ENCODE measurements at places on chromosomes 4 and X.

DNA sequence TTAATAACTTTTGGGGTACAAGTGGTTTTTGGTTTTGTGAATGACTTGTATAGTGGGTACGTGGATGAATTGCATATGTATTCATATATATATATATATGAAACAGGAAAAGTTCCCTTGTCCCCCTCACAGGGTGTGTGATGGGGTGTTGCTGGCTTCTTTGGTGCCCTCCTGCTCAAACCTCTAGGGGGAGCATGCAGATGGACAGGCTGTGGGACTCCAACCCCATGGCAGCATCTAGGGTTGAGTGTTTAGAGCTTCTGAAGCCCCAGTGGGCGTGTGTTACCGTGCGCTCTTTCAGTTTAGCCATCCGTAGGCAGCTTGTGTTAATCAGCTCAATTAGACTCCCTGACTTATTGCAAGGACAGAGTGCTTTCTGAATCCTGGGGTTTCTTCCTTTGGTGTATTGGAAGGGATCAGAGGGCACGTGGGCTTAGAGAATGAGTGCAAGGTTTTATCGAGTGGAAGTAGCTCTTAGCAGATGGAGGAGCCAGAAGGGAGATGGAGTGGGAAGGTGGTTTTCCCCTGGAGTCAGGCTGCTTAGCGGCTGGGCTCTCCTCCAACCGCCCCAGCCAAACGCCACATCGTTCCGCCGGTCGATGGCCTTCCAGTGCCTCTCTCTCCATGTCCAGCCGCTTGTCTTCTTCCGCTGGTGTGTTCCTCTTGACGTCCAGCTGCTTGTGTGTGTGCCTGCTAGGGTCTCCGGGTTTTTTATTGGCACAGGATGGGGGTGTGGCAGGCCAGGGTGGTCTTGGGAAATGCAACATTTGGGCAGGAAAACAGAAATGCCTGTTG, 674.4 kb upstream of the LCORL start:
- no peak for DNase-seq

DNA sequence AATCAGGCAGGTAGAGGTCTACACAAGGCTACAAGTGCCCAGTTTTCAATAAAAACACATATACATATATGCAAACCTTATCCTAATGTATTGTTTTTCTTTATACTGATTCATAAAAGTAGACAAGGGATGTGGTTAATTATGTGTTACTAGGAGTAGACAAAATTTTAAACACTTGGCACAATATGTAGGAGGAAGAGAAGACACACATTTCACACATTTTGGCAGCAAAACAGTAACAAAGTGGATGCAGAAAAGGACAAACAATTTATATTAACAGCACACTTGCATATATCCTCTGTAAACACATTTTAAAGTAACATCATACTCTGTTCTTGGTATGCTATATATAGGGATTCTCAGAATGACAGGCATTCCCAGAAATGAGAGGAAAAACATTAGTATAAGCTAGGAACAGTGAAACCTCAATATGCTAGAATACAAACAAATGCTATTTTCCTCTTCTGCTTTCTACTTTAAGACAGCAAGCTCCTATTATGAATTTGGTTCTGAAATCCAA, 63.8 kb downstream of the GPRIN3 start:
- DNase-seq, result no peak

DNA sequence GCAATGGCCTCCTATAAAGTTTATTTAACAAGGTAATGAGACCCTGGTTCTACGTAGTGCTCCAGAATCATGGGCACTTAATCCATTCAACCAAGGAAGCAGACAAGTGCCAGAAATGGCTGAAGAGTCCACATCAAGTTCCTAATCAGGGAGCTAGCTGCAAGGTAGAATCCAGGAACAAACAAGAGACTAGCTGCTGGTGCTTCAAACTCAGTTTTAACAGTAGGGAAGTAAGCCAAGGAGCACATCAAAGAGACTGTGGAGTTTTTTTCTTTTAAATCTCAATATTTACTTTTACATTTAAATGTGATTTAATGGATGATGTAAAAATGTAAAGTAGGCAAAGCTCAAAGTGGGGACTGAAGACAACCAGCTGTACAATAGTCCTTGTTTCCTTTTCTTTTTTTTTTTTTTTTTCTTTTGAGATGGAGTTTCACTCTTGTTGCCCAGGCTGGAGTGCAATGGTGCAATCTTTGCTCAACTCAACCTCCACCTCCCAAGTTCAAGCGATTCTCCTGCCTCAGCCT, 630.4 kb downstream of the CCSER1 start:
- DNase-seq, result no peak

DNA sequence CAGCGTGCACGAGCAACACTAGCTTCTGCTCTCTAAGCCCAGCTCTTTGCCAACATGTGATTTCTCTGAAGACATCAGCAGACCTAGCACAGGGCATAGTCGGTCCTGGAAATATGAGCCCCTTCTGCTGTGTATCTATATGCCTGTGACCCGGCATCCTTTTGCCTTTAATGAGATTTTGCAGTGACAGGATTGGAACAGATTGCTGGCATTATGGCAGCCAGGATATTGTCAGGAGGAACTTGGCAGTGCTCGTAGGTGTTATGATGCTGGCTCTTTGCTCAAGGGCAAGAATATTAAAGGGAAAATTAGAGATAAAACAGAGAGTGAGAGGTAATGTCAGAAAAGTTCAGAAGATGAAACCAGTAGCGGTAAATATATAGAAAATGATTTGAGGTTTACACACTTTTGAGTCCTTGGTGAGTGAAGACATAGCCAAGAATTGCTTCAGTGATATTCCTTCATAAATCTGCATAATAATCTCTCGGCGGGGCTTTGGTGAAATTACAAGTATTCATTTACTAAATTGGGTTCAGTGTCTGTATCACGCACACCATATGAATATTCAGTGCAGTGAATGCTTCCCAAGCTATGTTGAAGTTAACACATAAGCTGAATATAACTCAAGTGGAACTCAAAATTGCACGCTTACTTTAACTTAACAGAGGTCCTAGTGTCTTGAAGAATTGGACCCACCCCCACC, 502.1 kb upstream of the NR3C2 start:
- DNase-seq, result no peak

- DNase-seq, result no peak
Observed at GRCh38 chr4:165972747-165973146, 99.7 kb downstream of the TLL1 start.

GRCh38 chr4:108425988-108426387, 194.4 kb upstream of the RPL34 start:
- no peak for DNase-seq

GRCh38 chr4:81049907-81050306, 19.4 kb downstream of the BMP3 start:
- DNase-seq, result no peak

DNA sequence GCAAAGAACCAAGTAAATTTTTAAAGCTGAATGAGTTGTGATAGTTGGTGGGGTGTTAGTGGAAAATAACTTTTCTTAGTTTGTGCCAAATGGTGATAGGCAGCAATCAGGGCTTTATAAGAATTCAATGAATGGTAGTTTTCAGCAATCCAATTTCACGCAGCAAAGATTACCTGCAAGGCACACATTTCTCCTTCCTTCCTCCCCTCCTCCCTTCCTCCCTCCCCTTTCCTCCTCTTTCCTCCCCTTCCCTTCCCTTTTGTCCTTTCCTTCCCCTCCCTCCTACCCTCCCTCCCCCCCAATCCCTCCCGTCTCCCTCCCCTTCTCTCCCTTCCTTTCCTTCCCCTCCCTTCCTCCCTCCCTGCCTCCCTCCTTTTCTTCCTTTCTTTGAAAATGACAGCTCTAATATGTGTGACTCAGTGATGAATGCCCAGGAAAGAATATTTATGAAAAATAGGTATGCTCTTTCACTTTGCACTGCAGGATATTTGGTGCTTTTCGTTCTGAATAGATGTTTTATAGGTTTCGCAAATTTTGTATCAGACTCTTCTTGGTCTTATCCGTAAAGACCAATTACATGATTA, 168.1 kb downstream of the BMPR1B start:
- DNase-seq, result no peak

GRCh38 chr4:111127841-111128240, 505.0 kb upstream of the PITX2 start:
- DNase-seq, result no peak

- no peak for DNase-seq
Observed at GRCh38 chrX:19677121-19677520, 161.8 kb upstream of the MAP3K15 start.

DNA sequence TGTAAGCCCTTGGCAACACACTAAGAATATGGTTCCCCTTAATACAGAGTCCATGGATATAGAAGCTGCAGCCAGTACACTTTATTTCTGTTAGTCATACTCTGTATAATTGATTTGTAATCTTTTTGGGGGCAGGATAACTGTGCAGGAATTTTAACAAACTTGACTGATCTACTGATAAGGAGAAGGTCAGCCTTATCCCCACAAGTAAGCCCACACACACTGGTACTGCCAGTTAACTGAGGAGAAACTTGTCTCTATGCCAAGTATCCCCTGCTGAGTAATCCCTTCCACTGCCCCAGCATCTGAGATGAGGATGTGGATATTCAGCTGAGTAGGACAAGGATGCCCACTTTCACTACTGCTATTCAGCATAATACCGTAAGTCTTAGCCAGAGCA, 154.9 kb upstream of the CXXC4 start:
- DNase-seq, result no peak

DNA sequence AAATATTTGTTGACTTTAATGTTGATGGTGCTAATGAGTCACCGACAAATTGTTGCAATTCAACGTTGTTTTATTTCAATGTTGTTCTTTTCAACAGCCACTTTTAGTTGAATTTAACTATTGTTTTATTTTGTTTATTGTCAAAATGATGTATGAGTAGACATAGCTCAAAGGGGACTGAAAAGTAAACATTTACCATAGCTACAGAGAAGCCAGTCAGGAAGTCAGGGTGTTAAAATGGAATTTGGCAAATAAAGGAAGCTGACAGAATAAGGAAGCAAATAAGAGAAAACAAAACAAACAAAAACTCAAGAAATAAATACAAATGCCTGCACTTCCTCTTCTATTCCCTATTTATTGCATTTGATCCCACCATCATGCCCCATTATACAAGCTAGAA, 648.4 kb upstream of the HTR2C start:
- no peak for DNase-seq

DNA sequence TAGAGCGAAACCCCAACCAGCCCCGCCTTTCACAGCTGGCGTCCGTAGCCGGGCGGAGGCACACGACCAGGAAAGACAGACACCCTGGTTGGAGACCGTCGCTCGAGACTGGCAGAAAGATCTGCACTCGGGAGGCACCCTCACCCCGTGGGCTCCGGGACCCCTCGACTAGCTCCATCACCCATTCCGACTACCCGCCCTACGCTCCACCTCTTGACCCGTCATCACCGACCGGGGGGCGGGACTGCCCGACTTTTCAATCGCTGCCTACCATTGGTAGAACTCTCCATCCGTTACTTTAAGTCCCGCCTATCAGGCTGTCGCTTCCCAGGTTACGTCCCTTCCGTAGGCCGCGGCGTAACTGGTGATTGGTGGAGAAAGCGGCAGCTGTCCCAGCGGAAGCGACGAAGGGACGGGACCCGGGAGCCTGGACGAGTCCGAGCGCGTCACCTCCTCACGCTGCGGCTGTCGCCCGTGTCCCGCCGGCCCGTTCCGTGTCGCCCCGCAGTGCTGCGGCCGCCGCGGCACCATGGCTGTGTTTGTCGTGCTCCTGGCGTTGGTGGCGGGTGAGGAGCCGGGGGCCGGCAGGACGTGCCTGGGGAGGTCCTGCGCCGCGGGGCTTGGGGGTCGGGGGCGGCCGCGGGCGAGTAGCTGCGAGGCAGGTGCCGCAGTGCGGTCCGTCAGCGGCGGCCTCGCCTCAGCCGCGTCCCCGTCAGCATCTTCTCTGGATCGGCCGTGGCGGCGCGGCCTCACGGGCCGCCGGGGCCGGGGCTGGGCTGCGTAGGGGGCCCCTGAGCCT, at the start of gene ATP6AP2:
ATP6AP2 (plus strand) TSS at position 434 of the 799 bp plus-strand sequence; CDS start at position 530, 96 bp downstream.
- peak; percentile 76 for DNase-seq

DNA sequence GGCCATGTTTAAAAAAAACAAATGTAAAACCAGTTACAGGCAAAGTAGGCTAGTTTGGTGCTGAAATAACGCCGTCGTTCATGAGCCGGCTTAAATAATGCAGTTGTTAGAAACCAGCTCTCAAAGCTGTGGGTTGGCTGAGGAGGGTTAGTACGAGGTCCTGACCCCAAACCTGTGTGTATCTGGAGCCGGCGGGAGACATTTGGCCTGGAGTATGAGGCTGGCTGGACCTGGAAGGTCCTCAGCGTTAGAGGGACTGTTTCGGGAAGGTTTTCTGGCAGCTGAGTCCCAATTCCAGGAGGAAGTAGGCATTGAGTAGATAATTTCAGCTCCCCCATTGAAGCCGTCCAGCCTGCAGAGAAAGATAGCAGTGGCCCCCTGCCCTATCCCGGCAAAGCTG, 73.4 kb upstream of the PPP2R3B start:
- no peak for DNase-seq

GRCh38 chr4:55123791-55124190, 1.6 kb downstream of the KDR start:
- no peak for DNase-seq

GRCh38 chr4:116400480-116400879, 684.9 kb downstream of the TRAM1L1 start:
- no peak for DNase-seq

GRCh38 chr4:52250154-52250553, 199.1 kb downstream of the SPATA18 start:
- no peak for DNase-seq

DNA sequence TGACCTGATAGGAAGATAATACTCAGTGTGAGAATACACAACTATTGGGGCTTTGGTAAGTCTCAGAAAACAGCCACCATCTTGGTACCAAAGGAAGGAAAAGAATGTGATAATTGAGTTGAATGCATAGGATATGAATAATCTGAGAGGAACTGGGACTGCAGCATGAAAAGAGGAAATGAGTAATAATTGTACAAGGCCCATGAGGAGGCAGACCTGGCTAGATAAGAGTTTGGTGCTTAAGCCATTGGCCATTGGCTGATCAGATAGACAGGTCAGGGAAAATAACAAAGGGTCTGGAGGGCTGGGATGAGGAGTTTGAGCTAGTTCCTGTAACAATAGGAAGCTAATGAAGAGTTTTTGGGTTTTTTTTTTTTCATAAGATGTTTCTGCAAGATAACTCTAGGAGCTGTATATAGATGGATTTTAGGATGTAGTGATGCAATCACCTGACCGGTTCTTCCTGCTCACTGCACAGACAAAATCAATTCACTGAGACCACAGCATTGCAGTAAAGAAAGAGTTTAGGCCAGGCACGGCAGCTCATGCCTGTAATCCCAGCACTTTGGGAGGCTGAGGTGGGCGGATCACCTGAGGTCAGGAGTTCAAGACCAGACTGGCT, 5.3 kb upstream of the TRMT2B start:
- no peak for DNase-seq

Data from CD8-positive, alpha-beta T cell (primary cell).